ENCODE measurements at places on chromosomes 7 and 10.

DNA sequence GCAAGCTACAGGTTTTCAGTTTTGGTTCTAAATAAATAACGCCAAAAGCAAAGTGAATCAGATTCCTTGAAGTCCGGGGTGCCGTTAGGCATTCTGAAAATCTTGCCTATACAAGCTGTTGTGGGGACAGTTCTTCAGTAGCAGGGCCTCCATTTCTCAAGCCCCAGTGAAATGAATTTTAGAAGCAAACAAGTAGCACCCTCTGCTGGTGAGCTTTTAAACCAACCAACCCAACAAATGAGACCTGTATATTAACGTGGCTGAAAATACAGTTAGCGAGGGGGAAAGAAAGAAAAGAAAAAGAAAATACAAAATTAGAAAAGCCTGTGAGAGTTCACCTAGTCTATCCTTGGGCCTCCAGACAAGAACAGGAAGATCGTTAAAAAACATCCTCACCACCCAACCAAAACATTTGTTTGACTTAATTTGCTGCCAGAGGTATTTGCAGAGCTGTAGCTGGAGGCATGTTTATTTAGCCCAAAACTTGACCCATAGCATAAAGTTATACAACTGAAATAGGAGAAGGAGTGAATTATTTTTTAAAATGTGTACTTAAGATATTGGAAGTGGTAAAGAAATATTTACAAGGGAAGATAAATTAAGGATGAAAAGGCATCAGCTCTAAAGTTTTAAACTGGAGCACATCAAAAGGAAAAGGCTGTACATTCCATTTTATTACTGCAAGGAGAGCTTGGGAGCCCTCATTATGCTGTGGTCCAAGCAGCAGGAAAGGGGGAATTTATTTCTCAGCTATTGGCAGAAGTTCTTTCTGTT, 98.9 kb downstream of the DYNC1I1 start:
- DNase-seq: no peak

DNA sequence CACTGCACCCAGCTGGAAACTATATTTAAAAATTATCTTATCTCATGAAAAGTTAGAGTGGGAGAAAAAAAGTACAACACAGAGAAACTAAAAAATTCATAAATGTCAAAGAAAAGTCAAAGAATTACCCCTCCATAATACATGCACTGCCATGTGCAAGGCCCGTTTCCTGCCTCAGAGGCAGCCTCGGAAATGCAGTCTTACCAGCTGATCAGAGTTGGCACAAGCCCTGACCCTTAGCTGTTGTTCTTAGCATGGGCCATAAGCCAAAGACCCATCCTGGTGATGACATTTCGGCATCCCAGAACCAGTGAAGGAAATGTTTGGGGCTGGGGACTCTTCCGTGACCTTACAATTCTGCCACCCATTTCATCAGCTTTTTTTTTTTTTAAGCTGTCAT, 21.6 kb downstream of the RBM48 start:
- no peak for DNase-seq

- DNase-seq: no peak
Measured at GRCh38 chr10:125557801-125558505, 125.0 kb downstream of the TEX36 start.

GRCh38 chr7:29478687-29479240, 84.9 kb upstream of the PRR15 start:
- no peak for DNase-seq
